ENCODE measurements at places on chromosomes 6 and 20.

DNA sequence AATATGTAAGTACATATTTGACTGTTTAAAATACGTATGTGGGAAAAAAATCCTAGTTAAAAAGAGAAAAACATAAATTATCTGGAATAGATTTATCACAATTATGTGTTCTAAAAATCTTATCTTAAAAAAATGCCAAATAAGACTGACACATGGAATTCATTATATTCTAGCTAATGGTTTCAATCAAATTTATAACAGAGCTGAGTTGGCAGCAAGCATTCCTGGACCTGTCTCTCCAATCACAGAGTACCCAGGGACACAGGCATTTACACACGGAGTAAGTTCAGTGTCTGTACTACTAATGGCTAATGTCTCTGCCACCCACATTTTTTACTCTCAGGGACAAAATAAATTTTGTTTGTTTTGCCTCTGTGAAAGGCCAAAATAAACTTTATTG lies 122.3 kb downstream of the RPS12 start:
- DNase-seq = no peak

- DNase-seq = no peak
Observed at GRCh38 chr20:58944610-58945009, 36.4 kb upstream of the NELFCD start.

GRCh38 chr6:161133963-161134362 lies 139.9 kb downstream of the AGPAT4 start:
- DNase-seq = no peak

GRCh38 chr20:62772990-62773844 lies 23.1 kb upstream of the MRGBP start:
- no peak for DNase-seq

DNA sequence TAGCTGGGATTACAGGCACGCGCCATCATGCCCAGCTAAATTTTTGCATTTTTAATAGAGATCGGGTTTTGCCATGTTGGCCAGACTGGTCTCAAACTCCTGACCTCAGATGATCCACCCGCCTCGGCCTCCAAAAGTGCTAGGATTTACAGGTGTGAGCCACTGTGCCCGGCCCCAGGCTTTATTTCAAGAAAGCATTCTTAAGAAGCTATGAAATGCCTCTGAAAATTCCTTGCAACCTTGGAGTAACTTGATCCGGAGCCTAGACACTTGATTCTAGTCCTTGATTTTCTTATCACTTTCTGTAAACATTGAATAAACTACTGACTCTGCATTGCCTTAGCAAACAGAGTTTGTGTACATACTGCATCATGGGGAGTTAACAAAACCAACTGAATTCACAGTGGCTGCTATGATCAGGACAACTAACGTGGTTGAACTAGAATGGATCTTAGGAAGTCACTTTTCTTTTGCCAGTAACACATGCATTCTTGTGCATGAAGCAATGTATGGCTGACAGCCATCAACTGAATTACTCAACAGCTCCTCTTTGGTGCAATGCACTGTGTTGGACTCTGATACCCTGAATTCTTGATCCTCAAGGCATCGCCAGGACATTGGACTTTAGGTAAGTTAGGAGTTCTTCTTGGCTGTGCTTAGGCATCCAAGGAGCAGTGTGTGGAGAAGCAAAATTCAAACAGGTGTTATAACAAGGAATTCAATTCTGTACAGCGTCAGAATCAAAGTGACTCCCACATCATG lies 102.8 kb upstream of the TMEM170B start:
- no peak for DNase-seq

GRCh38 chr20:20216941-20217340 lies 151.0 kb upstream of the INSM1 start:
- DNase-seq = peak; percentile 46

GRCh38 chr20:57753332-57754164 lies 43.7 kb upstream of the PMEPA1 start:
- DNase-seq = no peak

DNA sequence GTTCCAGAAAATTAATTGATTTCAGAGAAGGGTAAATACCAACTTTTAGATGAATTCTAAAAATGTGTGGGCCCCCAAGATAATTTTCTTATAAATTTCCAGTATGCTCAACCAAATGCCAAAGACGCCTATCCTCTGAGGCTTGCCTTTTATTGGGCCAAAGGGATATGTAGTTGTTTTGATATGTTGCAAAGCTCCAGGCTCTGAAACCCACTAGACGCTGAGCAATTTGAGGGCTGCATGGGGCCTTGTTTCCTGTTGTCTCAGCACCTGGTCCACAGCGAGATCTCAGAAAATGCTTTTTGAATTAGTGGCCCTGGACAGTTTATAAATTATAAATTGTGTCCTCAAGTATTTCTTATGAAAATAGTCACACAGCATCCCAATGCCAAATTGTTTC lies 397.2 kb downstream of the SAMD5 start:
- no peak for DNase-seq

DNA sequence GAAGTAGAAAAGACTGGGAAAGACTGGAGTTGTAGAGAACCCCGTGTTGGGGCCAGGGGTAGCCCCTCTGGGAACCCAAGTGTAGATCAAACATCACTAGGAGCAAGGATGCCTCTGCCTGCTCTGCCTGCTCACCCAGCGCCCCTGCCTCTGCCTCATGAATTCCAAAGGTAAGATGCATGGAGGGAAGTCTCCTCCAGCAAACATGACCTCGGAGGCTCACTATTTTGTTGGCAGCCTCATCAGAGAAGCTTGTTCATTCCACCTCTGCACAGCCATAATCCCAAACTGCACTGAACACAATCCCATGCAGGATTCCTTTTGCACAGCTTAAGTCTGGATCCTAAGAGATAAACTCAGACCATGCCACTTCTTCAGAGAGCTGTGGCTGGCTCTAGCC lies 4.9 kb downstream of the FRS3 start:
- no peak for DNase-seq

DNA sequence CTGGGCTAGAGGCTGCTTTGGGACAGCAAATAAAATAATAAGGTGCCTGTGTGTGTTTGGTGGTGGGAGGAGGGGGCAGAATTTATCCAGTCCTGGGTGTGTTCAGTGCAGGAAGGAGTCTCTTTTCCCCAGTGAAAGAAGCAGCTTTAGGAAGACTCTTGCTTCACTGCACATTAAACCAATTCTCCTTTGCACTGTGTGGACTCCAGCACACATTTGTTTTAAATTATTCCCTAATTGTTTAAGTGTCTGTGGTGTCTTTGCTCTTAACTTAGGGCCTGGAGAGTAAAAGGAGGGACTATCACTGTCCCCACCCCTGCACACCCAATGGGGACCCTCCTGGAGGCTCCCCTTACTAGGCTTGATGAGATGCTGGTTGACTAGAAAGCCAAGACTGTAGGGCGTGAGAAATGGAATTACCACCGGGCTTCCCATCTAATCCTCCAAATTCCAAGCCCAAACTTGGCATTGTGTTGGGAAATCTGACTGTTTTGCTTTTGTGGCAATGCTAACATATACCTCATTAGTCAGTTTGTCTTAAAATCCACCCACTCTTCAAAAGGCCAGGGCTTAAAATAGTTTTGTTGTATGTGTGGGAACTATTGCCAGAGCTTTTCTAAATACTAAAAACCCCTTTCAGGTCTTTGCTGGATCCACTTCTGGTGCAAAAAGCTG lies 13.5 kb upstream of the DAAM2 start:
- no peak for DNase-seq

GRCh38 chr6:2477666-2478065 lies 232.3 kb upstream of the GMDS start:
- peak; percentile 17 for DNase-seq

DNA sequence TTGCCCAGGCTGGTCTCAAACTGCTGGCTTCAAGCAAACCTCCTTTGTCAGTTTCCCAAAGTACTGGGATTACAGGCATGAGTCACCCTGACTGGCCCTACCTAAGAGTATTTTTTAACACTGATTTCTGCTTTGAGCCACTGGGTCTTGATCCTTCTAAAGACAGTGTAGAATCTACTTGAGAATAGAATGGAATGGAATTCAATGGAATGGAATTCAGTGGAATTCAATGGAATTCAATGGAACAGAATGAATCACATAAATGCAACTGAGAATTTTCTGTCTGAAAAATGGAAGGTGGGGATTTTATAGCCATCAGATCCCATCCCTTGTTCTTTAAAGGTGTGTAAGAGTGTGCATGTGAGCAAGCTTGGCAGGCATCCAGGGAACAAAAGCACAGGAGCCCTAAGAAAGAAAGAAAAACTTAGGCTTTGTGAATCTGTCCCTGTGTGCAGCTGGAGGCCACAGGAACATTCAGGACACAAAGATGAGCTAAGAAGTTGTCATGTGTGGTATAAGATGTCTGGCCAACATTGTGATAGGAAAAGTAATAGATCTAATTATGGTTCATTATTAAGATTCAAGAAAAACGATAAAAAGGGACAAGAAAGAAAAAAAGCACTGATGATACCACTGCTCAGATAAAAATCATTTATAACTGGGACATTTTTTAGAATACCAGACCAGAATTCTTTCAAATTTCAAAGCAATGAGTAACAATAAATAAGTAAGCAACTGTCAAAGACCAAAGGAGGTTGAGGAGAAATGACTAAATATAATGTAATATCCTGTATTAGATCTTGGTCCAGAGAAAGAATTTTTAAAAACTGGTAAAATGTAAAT lies 681.0 kb upstream of the GJE1 start:
- DNase-seq = no peak

DNA sequence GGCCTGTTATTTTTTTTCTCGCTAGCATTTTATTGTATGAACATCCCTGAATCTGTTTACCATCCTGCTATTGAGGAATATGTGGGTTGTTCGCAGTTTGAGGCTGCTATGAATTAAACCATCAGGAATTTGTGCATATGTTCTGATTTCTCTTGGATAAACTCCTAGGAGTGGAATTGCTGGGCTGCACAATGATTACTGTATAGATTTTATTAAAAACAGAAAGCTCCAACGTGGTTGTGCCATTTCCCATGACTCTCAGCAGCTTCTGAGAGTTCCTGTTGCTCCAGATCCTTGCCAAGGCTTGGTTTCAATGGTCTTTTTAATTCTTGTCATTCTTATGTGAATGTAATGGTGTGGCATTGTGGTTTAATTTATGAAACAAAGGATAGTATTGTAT lies 75.1 kb downstream of the EDN3 start:
- DNase-seq = no peak

DNA sequence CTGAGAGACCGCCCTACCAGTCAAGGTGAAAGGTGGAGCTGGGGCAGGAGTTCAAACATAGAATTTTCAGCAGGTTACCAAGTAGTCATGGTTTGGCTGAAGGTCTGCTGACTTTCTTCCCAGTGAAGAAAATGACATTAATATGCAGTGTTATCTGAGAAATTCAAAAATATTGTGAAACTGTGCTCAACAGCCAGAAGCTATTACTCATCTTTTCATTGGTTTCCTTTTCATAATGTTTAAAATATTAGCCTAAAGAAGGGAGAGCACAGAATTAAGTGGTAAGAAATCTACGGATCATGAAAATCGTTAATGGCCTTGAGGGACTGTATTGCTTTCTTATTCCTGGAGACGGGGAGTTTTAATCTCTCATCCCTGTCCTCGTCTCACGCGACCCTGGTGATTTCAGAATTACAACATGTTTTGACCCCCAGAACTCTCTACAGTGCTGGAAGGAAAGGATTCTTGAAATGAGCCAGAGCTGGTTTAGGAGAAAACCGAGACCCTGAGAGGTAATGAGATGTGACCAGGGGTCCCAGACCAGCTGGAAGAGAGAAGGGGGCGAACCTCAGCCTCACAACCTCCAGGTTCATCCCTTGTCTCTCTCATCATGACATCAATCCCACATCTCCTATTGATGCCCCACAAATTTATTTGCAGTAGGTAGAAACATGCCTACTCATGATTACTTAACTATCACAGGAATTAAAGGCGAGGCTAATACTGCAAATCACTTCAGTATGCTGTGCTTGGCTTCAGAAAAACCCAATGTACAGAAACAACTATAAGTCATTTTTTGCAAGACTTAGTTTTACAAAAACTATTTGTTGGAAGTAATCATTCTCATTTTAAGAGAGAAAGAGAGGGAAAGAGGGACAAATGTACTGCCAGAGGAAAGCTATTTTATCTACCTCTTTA lies 209.5 kb downstream of the FNDC1 start:
- no peak for DNase-seq

GRCh38 chr20:14055127-14055742 lies 59.9 kb downstream of the MACROD2 start:
- DNase-seq = peak; percentile 50

DNA sequence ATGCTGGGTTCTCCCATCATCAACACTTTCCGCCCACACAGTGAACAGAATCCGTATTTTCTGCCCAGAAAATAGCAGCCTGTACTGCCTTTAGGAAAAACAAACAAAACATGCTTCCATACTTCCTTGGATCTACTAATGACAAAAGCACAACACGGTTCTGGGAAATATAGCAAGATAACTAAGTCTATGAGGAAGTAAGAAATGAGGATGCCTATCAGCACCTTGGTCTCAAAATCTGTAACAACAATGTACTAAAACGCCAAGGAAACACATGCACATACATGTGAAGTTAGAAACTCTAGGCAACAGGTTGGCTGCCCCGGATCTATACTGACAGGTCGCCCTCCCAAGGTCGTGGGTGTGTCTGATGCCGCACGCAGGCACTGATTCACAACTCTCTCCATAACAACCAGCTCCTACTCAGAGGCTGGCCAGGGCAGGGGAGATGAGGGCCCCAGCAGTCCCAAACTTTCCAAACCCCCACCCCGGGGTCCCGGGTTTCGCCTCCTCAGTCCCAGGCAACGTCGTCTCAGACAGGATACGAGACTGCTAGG lies 710 bp downstream of the BTBD9 start:
- no peak for DNase-seq

DNA sequence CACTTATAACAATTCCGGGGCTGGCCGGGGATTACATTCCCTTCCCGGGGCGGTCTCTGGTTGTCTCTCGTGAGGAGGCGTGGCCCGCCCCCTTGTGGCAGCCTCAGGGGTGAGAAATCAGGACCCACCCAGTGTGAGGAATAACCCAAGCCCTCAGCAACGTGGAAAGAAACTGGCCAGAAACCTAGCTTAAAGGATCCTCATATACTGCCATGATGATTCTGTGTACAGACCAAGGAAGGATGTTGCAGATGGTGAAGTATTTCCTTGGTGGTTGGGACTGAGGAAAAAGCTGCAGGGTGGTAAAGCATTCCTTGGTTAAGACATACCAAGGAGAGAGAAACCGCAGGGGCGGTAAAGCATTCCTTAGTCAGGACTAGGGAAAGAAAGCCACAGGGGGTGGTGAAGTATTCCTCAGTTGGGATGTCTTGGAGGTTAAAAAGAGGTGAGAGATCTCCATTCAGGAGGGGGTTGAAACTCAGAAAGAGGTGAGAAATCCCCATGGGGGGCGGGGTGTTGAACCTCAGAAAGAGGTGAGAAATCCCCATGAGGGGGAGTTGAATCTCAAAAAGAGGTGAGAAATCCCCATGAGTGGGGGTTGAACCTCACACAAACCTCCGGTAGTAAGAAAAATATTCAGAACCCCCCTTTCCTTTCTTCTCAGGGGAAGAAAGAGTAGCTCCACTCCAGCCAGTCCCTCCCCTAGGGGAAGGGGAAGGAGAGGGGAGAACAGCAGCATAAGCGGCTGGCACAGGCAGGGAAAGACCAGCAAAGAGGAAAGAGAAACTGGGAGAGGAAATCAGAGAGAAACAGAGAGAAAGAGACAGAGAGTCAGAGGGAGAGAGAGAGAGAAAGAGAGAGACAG lies 238.1 kb downstream of the RNGTT start:
- no peak for DNase-seq

GRCh38 chr6:52759085-52759484 lies 4.2 kb downstream of the GSTA2 start:
- DNase-seq = no peak

- DNase-seq = no peak
Observed at GRCh38 chr20:12775041-12775440, 233.7 kb upstream of the SPTLC3 start.

- peak; percentile 84 for DNase-seq
Observed at GRCh38 chr6:157233686-157234085, 89.6 kb downstream of the TMEM242 start.

- no peak for DNase-seq
Observed at GRCh38 chr6:30618270-30618797, 694 bp downstream of the MRPS18B start.

Data from SHP77 treated with DMSO at 0.1 percent for 48 hours (cell line).